ENCODE measurements at places on chromosomes 4 and X. TPM values are rescaled to one million over a fixed set of nuclear protein-coding genes. Genes with fewer than 3 reads are reported as not detected.

GRCh38 chr4:35539404-35540055 is 704.8 kb downstream of the ARAP2 start:
- DNase-seq = no peak
- no peak overlapping the region for H3K27ac ChIP-seq
- H3K4me3 ChIP-seq = no peak overlapping the region
- H3K4me1 ChIP-seq = no peaks in the 10 kb centered on the region
- H3K36me3 ChIP-seq = no peaks in the 10 kb centered on the region

DNA sequence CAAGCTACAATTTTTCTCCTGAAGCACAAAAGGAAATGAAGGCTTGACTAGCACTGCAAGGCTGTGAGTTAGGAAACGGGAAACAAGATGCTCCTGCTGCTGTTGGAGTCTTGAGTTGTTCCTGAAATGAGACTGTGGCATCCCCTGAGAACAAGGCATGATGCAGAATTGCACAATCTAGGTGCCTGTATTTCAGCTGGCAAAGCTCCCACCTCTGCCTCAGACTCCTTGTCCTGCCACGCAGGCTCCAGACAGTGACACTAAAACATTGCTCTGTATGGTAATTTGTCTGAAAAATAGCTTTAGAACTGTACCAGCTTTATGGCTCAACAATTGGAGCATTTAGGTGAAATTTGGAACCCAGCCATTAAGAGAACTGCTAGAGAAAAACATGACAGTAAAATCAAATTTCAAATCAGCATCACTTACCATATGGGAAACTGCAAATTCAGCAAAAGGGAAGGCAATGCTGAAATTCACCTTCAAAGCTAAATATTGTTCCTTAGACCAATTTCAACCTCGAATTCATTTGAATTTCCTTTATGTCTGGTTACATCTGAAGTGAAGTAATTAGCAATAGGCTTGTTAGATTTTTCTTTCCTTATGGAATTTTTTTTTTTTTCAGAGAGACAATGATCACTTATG is 103.4 kb downstream of the MFAP3L start:
- no peak overlapping the region for H3K27ac ChIP-seq
- H3K4me3 ChIP-seq = no peak overlapping the region
- no peaks in the 10 kb centered on the region for H3K27me3 ChIP-seq
- no peaks in the 10 kb centered on the region for H3K36me3 ChIP-seq
- no peak for DNase-seq
- H3K4me1 ChIP-seq = no peaks in the 10 kb centered on the region

- no peak overlapping the region for H3K4me3 ChIP-seq
- no peaks in the 10 kb centered on the region for H3K4me1 ChIP-seq
- no peak for DNase-seq
- no peaks in the 10 kb centered on the region for H3K27me3 ChIP-seq
- H3K36me3 ChIP-seq = no peaks in the 10 kb centered on the region
- H3K27ac ChIP-seq = no peak overlapping the region
Observed at GRCh38 chr4:18957716-18958115, 936.2 kb upstream of the LCORL start.

GRCh38 chrX:139156356-139156755 is 374.2 kb upstream of the F9 start:
- no peaks in the 10 kb centered on the region for H3K4me1 ChIP-seq
- H3K27me3 ChIP-seq = no peaks in the 10 kb centered on the region
- no peak overlapping the region for H3K27ac ChIP-seq

DNA sequence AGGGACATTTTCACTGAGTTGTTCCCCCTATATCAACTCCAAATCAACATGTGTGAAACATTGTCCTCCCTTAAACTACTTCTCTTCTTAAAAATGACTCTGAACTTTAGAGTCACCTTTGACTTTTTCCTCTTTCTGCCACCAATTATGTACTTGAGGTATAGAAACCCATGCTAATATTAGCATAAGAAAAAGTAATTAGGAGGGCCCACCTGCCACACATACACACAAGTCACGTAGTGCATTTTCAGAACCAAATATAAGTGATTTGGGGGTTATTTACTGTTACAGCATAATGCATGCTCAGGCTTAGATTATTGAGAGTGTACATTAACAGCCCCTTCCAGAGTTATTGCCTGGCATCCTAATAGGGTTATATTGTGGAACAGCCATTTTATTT is 432.7 kb downstream of the ZIC3 start:
- no peak overlapping the region for H3K4me3 ChIP-seq
- H3K27ac ChIP-seq = no peak overlapping the region
- no peak for DNase-seq
- H3K4me1 ChIP-seq = no peaks in the 10 kb centered on the region

DNA sequence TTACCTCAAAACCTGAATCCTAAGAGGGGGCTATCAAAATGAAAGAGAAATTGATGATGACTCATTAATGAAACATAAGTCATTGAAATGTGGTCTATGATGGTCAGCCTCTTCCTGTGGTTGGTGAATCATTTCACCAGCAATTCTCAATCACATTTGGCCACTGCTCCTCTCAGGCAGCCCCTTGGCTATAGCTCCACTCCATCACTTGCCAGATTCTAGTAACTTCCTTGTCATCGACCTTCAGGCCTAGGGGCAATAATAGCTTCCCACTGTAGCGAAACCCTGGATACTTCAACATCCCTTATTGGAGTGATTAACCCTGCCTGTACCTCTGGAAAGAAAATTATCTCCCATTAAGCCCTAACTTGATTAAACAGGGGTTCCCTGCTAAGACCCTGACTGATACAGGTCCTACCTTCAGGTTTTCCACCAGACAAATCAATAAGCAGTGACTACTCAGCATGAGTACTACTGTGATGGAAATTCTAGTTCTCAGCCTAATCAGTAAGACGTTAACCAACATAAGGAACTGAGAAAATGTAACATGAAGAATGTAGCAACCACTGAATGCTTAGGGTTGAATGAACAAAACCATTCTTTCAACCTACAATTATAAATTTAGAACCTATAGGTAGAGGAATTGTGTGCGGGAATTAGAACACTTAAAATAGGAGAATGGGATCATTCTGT is 30.4 kb downstream of the ADH7 start:
- no peaks in the 10 kb centered on the region for H3K27me3 ChIP-seq
- H3K27ac ChIP-seq = peak overlapping the region; percentile 69
- no peak overlapping the region for H3K4me3 ChIP-seq
- no peak for DNase-seq
- H3K36me3 ChIP-seq = no peaks in the 10 kb centered on the region

DNA sequence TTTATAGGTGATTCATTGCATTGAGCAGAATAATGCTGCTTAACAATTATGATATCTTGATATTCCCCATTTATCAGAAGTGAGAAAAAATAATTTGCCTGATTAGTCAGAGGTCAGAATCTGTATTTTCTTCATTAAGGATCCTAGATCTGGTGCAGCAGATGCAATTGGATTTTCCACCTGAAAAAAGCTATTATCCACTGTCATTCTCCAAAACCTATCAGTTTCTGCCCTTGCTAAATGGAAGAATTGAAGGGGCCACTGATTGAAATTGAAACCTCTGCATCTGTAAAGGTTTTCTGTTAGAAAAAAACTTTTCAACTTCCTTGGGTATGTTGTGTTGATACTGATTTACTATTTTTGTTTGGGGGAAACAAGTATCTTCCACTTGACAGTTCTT is 636.0 kb upstream of the NDST4 start:
- H3K27ac ChIP-seq = no peak overlapping the region
- DNase-seq = no peak

- H3K27me3 ChIP-seq = no peaks in the 10 kb centered on the region
- no peak for DNase-seq
- H3K27ac ChIP-seq = no peak overlapping the region
- H3K4me3 ChIP-seq = no peak overlapping the region
- peaks cover 27% of the 10 kb centered on the region for H3K36me3 ChIP-seq
Observed at GRCh38 chrX:41351923-41352322, 18.0 kb downstream of the DDX3X start.

DNA sequence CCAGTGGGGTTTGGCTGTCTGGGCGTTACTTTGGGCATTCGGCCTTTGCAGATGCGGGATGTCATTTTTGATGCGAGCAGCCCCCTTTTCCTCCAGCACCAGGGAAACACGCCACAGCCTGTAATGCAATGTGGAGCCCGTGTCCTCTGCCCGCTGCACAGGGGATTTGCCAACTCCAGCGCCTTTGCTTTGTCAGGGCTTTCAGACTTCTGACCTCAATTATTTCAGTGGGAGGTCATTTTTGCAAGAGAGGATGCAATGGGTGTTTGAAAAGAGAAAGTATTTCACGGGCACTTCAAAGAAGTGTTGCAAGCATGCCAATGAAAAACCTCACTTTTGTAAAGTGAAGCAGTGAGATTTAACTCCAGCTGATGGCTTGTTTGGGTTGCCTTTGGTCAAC is 11.5 kb downstream of the CLCN4 start:
- no peak overlapping the region for H3K27ac ChIP-seq
- no peaks in the 10 kb centered on the region for H3K36me3 ChIP-seq
- no peaks in the 10 kb centered on the region for H3K4me1 ChIP-seq
- DNase-seq = no peak
- no peaks in the 10 kb centered on the region for H3K27me3 ChIP-seq
- no peak overlapping the region for H3K4me3 ChIP-seq

- no peak for DNase-seq
- H3K27ac ChIP-seq = no peak overlapping the region
- no peaks in the 10 kb centered on the region for H3K4me1 ChIP-seq
- no peaks in the 10 kb centered on the region for H3K36me3 ChIP-seq
- no peak overlapping the region for H3K4me3 ChIP-seq
- no peaks in the 10 kb centered on the region for H3K27me3 ChIP-seq
Observed at GRCh38 chr4:125750828-125751466, 436.2 kb downstream of the FAT4 start.

DNA sequence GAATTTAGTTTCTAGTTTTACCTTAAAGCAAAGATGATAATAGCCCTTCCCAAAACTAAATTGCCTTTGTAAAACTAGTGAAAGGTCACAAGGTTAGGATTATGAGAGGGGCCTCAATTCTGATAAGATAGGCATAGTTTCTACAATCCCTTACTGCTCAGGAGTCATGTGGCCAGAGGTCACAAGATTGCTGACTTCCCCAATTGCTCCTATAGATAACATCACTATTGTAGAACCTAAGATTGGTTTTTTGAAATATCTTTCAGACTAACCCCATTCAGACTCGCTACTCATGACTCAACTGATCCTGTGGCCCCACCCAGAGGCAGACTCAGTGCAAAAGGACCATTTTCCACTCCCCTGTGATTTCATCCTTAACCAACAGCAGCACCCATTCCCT is 70.3 kb downstream of the SCD5 start:
- H3K4me3 ChIP-seq = no peak overlapping the region
- H3K27ac ChIP-seq = no peak overlapping the region
- H3K27me3 ChIP-seq = no peaks in the 10 kb centered on the region
- no peak for DNase-seq
- no peaks in the 10 kb centered on the region for H3K36me3 ChIP-seq

GRCh38 chr4:8392591-8393190 is 47.8 kb downstream of the ACOX3 start:
- H3K27ac ChIP-seq = peak overlapping the region; percentile 11
- H3K4me1 ChIP-seq = peaks cover 17% of the 10 kb centered on the region
- no peaks in the 10 kb centered on the region for H3K27me3 ChIP-seq

GRCh38 chrX:42615161-42615563 is 162.8 kb downstream of the PPP1R2C start:
- H3K4me3 ChIP-seq = no peak overlapping the region
- no peak overlapping the region for H3K27ac ChIP-seq
- DNase-seq = no peak
- H3K36me3 ChIP-seq = no peaks in the 10 kb centered on the region
- H3K27me3 ChIP-seq = no peaks in the 10 kb centered on the region

GRCh38 chr4:18071894-18072293 is 50.3 kb upstream of the LCORL start:
- no peak overlapping the region for H3K4me3 ChIP-seq
- H3K4me1 ChIP-seq = no peaks in the 10 kb centered on the region
- H3K27ac ChIP-seq = no peak overlapping the region
- DNase-seq = no peak

DNA sequence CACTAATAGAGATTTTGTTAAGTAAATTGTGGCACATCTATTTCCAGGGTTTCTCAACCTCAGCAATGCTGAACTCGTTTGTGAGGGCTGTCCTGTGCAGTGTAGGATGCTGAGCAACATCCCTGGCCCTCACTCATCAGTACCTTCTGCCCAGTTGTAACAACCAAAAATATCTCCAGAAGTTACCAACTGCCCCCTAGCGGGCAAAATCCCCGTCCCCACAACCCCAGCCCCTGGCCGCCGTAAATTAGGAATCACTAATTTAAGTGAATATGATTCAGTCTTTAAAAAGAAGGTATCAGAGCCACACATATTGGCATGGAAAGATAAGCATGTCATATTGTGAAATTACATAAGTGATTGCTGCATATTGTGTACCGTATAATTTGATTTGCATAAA is 123.4 kb downstream of the ASB9 start:
- no peaks in the 10 kb centered on the region for H3K27me3 ChIP-seq
- H3K36me3 ChIP-seq = no peaks in the 10 kb centered on the region
- H3K27ac ChIP-seq = no peak overlapping the region

DNA sequence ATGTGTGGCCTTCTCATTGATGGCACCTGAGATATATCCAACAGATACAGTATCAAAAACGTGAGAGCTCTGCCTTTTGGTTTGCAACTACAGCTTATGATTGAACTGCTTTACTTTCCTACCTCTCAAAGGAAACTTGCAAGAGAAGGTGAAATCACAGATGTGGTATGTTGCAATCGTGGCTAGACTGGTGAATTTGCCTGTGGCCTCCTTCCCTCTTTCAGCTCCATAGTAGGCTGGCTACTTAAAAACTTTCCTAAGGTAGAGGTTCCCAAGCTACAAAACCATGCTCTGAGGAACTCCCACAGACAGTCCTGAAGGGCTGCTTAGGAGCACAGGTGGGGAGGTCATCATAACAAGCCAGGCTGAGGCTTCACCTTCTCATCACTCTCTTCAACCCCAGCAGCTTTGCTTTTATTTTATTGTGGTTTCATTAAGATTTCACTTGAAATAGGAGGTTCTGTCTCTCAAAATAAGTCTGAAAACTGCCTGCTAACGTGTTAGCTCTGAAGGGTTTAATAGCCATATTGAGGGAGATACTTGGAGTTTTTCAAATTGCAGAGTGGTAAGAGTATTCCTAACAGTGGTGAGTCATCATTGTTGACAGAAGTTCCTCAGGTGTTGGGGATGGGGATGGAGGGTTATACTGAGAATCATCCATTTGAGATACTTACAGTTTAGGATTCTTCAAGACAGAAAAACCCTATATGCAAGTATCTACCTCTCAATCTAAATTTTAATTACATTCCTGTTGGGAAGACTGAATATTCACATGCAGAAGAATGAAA is 93.5 kb upstream of the UCP1 start:
- no peak overlapping the region for H3K4me3 ChIP-seq
- peaks cover 60% of the 10 kb centered on the region for H3K36me3 ChIP-seq
- H3K4me1 ChIP-seq = no peaks in the 10 kb centered on the region
- DNase-seq = no peak
- no peak overlapping the region for H3K27ac ChIP-seq
- H3K27me3 ChIP-seq = no peaks in the 10 kb centered on the region

The CXorf49 gene
- not detected for total RNA-seq

The RPA4 gene
- 1.3 TPM for total RNA-seq

The ZNF630 gene
- 3.2 TPM for total RNA-seq

The TMEM271 gene
- not detected for total RNA-seq

The CACNA1F gene
- total RNA-seq = 1.4 TPM

The EREG gene
- total RNA-seq = 0.69 TPM

The ASB5 gene
- total RNA-seq = not detected

The TET2 gene
- 30.0 TPM for total RNA-seq

All from upper lobe of right lung (tissue), 1 donor.